ENCODE measurements at places on chromosomes 1 and 21. TPM values are rescaled to one million over a fixed set of nuclear protein-coding genes. Genes with fewer than 3 reads are reported as not detected.

GRCh38 chr1:233278631-233279030 is 16.9 kb downstream of the PCNX2 start:
- H3K36me3 ChIP-seq: peaks cover 26% of the 10 kb centered on the region
- no peak overlapping the region for H3K27ac ChIP-seq
- DNase-seq: no peak

DNA sequence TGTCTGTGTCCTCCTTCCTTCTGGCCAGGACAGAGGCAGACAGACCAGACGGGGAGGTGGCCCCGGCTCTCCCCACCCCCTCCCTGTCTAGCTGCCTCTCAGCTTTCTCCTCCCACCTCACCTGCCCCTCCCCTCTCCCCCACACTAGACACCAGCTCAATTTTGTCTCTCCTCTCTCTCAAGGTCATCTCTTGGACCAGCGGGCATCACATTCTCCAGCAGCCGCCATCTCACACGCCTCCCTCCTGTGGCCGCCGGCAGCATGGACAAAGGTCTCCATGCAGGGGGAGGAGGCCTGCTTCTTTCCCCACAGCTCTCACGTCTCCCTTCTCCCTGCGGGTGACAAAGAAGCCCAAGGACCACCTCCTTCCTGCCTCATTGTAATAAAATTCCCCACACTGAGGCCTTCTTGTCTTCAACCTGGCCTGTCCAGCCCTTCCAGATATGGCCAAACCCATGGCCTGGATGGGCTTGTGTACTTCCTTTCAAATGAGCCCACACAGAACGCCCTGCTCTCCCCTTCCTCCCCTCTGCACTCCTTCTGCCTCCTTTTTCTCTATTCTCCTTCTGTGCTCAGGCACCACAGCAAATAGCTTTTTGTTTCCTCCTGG is 14.6 kb downstream of the OPTC start:
- H3K27ac ChIP-seq: no peak overlapping the region
- H3K4me3 ChIP-seq: no peak overlapping the region
- peaks cover 3% of the 10 kb centered on the region for H3K27me3 ChIP-seq
- no peak for DNase-seq
- peaks cover 1% of the 10 kb centered on the region for H3K36me3 ChIP-seq

GRCh38 chr21:38989379-38989744 is 183.6 kb downstream of the ETS2 start:
- peaks cover 20% of the 10 kb centered on the region for H3K4me1 ChIP-seq
- no peak overlapping the region for H3K27ac ChIP-seq
- DNase-seq: no peak
- peaks cover 3% of the 10 kb centered on the region for H3K36me3 ChIP-seq

GRCh38 chr1:164602480-164603093 is 43.6 kb downstream of the PBX1 start:
- DNase-seq: no peak
- H3K27me3 ChIP-seq: peaks cover 3% of the 10 kb centered on the region
- no peak overlapping the region for H3K27ac ChIP-seq
- no peaks in the 10 kb centered on the region for H3K36me3 ChIP-seq
- H3K4me3 ChIP-seq: no peak overlapping the region
- no peaks in the 10 kb centered on the region for H3K4me1 ChIP-seq

DNA sequence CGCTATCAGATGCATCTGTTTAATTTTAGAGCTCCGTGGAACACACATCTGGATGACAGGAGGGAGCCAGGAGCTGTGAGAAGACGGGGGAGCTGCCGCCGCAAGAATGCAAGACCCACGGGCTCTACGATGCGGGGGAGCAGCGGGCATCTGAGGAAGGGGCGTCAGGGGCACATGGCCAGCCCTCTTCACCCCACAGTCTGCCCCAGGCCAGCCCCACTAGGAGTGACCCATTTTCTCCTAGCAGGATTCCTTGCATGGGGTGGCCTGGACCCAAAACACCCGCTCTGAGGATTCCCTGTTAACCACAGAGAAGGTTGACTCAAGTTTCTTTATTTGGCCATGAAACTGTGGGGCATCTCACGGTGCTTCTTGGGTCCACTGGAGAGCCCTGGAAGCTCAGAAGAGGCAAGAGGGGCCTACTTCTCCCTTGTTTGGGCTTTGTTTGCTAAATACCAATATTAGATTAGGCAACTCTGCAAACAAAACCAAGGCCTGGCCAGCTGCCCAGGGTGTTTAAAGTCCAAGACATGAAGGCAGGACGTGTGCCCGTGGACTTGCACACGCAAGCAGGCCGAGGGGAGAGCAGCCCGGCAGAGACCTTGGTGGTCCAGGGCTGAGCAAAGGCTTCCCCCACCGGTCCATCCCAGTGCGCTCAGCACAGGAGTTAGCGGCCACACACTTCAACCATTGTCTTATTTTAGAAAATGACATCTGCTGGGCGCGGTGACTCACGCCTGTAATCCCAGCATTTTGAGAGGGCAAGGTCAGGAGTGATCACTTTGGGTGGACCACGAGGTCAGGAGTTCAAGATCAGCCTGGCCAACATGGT is 89.8 kb downstream of the DHRS3 start:
- DNase-seq: no peak
- no peak overlapping the region for H3K4me3 ChIP-seq
- H3K36me3 ChIP-seq: peaks cover 4% of the 10 kb centered on the region
- no peak overlapping the region for H3K27ac ChIP-seq

DNA sequence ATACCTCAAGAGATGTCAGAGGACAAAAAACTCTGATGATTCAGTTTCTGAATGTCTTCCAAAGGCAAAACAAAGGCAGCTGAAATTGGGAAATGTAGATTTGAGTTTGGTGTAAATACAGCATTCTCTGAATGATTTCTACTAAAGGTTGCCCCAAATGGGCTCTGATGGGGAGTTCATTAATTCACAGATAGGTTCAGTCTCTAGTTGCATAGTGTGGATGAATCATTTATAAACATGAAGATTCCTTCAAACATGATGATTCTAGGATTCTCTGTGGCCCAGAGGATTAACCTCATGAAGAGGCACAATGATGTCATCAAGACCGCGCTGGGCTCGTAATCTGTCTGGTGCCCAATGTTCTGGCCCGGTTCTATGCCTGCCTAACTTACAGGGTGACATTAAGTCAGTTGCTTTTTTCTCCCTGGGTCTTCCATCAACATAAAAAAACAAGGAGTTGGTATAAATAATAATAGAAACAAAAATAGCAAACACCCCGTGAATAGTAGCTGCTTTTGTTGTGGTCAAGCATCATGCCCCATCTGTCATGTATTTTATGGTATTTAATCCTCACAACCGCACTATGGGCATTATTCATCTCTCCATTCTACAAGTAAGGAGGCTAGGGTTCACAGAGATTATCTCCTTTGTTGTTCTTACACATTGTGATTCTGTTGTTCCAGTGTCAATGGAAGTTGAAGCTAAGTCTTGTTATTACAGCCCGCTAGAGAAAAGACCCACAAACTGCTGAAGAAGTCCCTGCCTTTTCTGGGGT is 509.6 kb upstream of the USP24 start:
- H3K4me1 ChIP-seq: no peaks in the 10 kb centered on the region
- no peak for DNase-seq
- H3K27ac ChIP-seq: no peak overlapping the region
- no peaks in the 10 kb centered on the region for H3K36me3 ChIP-seq
- H3K4me3 ChIP-seq: no peak overlapping the region

DNA sequence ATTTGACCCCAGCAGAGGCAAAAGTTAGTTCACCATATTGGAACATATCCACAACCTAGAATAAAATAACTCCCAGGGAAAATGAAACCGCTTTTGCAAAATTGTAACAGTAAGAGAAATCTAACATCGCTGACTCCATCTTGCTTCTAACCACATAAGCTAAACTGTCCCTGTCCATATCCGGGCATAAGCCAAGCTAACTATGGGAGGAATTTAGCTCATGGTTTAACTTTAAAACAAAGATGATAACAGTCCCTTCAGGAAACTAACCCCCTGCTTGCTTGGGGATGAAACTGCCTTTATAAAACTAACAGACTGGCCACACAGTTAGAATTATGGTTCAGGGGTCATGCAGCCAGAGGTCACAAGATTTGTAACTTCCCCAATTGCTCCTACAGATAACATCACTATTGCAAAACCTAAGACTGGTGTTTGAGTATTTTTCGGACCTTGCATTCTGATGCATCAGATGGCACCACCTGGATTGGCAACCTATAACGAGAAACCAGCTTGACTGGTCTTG is 46.3 kb downstream of the TESK2 start:
- H3K27me3 ChIP-seq: no peaks in the 10 kb centered on the region
- no peak for DNase-seq
- H3K4me1 ChIP-seq: no peaks in the 10 kb centered on the region
- H3K4me3 ChIP-seq: no peak overlapping the region

- no peaks in the 10 kb centered on the region for H3K4me1 ChIP-seq
- H3K27ac ChIP-seq: no peak overlapping the region
- H3K36me3 ChIP-seq: no peaks in the 10 kb centered on the region
- peaks cover 14% of the 10 kb centered on the region for H3K27me3 ChIP-seq
Observed at GRCh38 chr1:203440771-203441170, 34.8 kb upstream of the PRELP start.

DNA sequence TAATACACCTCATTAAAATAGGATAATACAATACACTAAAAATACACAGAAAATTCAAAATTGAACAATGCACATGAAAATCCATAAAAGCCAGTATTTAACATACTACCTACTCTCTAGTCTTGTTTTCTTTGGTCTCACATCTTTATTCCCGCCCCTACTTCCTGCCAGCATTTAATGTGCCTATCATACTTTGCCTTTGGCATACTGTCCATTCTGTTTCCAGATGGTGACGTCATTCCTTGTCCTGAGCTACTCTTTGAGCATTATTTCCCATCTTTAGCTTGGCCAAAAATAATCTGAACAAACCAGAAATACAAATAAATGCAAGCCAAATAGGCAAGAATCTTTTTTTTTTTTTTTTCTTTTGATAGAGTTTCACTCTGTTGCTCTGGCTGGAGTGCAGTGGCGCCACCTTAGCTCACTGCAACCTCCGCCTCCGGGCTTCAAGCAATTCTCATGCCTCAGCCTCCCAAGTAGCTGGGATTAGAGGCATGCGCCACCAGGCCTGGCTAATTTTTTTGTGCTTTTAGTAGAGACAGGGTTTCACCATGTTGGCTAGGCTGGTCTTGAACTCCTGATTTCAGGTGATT is 4.4 kb downstream of the HFM1 start:
- H3K4me1 ChIP-seq: peaks cover 5% of the 10 kb centered on the region
- H3K27ac ChIP-seq: no peak overlapping the region
- H3K4me3 ChIP-seq: no peak overlapping the region
- H3K27me3 ChIP-seq: peaks cover 41% of the 10 kb centered on the region

DNA sequence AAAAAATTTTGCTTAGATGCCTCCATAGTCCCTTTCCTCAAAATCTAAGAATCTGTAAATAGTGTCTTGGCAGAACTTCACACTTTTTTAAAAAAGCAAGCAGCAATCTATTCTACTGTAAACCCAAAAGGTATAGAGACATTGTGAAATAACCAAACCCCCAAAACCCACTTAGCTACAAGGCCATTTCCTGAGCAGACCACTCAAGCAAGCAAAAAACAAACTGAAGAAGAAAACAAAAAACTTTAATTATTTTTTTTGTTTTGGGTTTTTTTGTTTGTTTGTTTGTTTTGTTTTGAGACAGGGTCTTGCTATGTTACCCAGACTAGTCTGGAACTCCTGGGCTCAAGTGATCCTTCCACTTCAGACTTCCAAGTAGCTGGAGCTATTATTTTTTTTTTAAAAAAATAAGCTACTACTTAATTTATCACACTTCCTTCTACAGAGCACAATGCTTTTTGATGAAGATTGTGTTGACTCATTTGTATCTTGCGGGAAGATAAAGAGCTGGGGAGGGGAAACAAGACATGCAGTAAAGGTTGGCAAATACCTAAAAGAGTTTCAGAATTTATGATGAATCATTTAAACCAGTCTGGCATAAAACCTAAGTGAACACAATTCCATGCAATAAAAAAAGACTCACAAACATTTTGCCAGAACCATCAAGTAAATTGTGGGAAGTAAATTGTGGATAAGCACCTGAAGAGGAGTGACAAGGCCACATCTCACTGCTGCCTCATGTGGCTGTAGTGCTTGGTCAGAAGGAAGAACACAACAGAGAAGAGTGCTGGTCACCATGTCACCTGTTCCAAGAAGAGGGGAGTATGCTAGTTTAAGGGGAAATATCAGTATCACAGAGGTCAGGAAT is 2.7 kb upstream of the PTPN22 start:
- H3K4me1 ChIP-seq: peaks cover 68% of the 10 kb centered on the region
- H3K27ac ChIP-seq: peak overlapping the region; percentile 87
- H3K4me3 ChIP-seq: peak overlapping the region; percentile 55
- H3K36me3 ChIP-seq: peaks cover 16% of the 10 kb centered on the region
- DNase-seq: no peak
- no peaks in the 10 kb centered on the region for H3K27me3 ChIP-seq

DNA sequence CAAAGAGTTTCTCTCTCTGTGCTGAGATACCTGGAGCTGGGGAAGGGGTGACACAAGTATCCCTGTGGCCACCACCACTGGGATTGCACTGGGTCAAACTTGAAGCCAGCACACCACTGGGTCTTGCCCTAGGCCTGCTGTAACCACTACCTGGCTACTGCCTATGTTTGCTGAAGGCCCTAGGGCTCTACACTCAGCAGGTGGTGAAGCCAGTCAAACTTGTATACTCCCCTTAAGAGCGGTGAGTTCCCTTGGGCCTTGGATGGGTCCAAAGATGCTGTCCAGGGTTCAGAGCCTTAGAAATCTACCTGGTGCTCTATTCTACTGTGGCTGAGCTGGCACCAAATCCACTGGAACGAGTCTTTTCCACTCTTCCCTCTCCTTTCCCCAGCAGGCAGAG is 47.0 kb upstream of the WDR26 start:
- no peak overlapping the region for H3K27ac ChIP-seq
- H3K27me3 ChIP-seq: peaks cover 6% of the 10 kb centered on the region
- DNase-seq: no peak
- H3K36me3 ChIP-seq: peaks cover 3% of the 10 kb centered on the region

DNA sequence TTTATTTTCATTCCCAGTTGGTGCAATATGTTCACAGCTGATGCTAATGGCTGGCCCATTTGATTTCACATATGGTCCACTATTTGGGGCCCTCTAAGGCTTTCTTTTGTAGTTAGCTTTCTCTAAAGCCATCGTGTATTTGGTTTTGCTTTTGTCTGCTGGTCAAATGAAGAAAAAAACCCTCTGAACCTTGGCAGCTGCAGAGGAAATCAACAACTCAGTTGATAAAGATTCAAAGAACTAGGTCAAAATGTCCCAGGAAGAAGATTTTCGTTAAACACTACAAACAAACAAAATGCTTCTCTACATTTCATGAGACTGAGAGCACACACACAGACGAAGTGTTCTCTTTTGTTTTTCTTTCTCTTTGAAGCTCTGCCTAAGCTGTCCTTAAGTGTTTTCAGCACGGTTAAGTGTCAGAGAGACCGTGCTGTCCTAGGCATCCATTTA is 655.0 kb downstream of the RWDD3 start:
- H3K36me3 ChIP-seq: no peaks in the 10 kb centered on the region
- no peaks in the 10 kb centered on the region for H3K4me1 ChIP-seq
- DNase-seq: no peak
- H3K27me3 ChIP-seq: no peaks in the 10 kb centered on the region
- H3K4me3 ChIP-seq: no peak overlapping the region

The IL20 gene
- not detected for total RNA-seq

The EDARADD gene
- 56.8 TPM for total RNA-seq

The F13B gene
- total RNA-seq: not detected

The OLIG2 gene
- not detected for total RNA-seq

The IGSF9 gene
- not detected for total RNA-seq

The CSF3R gene
- 0.24 TPM for total RNA-seq

The PLA2G4A gene
- total RNA-seq: 0.21 TPM

Data from activated T-helper 1 cell treated with anti-CD3 and anti-CD28 coated beads, Interleukin-12 subunit alpha, Interleukin-12 subunit beta, Interleukin-2, Interleukin-4 antibody, amounts not matched to agents 30 ng/mL and 10 ng/mL and 1 ng/mL, durations not matched to agents 14 hours and 24 hours and 36 hours (primary cell).